ENCODE measurements at places on chromosomes 3 and 15.

DNA sequence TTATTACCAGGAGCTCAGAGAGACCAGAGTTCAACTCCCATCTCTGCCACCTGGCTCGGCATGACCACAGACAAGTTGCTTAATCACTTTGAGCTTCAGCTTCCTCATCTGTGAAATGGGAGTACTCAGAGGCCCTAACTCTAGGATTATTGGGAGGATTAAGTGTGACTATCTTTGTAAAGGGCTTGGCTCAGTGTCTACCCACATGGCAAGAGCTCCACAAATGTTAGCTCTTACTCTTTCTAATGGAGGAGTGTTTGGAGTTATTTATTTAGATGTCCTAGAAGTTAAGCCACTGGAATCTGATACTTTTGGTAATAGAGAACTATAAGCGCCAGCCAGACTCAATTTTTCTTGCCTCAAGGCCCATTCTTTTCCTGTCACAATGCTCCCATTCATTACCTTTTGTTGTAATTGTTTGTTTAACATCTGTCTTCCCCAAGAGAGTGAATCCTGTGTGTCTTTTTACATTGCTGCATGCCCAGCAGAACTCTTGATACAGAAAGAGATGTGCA lies 12.3 kb upstream of the LMCD1 start:
- DNase-seq, result no peak

DNA sequence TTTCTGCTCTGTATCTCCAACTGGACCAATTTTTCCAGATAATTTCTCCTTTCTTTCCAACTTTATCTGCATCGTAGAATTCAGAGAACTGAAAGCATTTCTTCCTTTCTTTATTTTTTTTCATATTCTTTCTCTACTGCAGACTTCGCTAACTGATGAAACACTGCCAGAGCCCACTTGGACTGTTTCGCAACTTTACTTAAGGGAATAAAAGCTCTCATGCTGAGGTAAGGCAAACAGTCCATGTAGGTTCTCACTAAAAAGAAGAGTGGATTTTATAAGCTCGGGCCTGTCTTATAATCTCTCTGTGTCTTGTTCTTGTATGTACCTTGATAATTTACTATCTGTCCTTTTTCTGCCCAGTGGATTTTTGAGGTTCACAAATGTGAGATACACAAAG lies 163.5 kb downstream of the CNTN4 start:
- DNase-seq, result no peak

GRCh38 chr15:65412556-65412955 lies 10.2 kb downstream of the IGDCC4 start:
- DNase-seq, result no peak

- DNase-seq, result no peak
Measured at GRCh38 chr3:126125341-126125740, 41.4 kb upstream of the SLC41A3 start.

DNA sequence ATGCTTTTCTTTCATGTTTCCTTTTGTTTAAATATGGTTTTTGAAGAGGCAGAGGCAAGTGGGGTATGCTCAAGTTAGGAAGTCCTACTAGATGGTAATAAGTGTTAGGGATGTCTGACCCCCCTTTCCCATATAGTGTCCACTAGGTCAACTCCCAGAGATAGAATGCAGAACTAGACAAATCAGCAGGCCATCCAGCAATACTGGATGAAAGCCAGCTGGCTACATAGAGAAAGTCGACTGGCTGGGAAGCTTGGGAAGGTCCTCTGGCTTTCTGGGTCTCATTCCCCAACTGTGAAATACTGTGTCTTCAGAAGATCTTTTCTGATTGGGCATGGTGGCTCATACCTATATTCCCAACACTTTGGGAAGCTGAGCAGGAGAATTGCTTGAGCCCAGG lies 113.8 kb downstream of the SNRK start:
- no peak for DNase-seq

- DNase-seq, result no peak
Measured at GRCh38 chr3:53826048-53826447, 20.2 kb downstream of the CHDH start.

GRCh38 chr3:12141350-12141749 lies 17.4 kb downstream of the TIMP4 start:
- no peak for DNase-seq

All from germinal center (tissue), 1 donor.